ENCODE measurements at places on chromosomes 16 and 17. TPM values are rescaled to one million over a fixed set of nuclear protein-coding genes. Genes with fewer than 3 reads are reported as not detected.

DNA sequence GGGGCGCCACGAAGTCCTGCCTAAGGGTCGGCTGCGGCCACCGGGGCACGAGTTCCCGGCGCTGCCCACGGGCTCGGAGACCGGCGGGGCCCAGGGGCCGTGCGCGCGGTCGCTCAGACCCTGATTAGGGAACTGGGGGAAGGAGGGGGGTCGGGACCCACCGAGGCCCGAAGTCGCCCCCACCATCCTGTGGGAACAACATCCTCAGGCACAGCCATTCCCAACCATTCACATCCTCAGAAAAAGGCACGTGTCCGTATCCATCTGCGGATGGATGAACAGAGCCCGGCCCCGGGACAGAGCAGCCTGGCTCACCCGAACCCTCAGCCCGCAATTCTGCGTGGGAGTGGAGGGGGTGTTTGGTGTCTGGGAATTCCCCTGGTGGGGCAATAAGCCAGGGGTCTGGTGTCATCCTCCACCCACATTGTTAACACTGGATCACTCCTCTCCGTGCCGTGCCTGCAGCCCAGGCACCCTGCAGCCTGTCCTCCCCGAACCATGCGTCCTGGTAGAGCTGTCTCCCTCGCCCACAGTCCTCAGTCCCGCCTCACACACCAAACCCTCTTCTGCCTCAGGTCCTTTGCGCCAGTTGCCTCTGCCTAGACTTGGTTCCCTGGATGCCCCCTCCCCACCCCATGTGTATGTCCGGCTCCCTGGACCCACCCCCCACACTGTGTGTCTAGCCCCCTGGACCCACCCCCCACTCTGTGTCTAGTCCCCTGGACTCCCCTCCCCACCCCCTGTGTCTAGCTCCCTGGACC is 789 bp upstream of the CCDC57 start:
- DNase-seq, result peak; percentile 80

DNA sequence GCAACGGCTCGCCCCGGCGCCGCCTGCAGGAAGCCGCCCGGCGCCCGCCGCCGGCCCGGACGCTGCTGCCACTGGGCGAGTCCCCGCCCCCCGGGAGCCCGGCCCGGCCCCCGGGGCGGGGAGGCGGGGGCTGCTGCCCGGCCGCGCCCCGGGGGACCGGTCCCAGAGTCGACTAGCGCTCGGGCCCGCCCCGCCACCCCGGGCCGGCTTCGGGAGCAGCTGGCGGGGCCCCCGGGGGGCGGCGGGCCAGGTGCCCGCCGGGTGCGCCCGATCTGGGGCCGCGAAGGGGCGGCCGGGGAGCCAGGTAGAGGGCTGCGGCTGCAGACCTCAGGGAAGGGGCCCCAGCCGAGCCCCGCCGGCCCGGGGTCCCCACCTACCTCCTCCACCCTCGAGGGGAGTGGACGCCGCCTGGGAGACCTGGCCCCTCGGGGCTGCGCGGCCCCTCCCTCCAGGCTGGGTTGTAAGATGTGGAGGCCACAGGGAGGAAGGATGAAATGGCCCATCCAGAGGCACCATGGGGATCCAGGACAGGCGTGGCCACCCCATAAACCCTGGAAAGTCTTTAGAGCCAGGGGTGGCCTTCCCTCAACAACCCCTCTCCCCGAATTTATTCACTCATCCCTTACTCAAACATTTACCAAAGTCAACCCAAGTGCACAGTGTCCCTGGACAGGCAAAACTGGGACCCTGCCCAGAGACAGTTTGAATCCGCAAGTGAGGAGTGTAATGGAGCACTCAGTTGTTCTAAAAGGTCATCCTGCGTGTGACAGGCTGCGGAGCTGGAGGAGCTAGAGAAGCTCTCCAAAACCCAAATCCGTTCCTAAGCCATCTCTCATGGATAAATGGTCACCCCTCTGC is at the start of gene CDYL2:
Gene CDYL2 (minus strand): TSS at position 73 of the 858 bp plus-strand sequence. CDS start 425 bp downstream, outside the sequence.
- peak; percentile 28 for DNase-seq

GRCh38 chr17:58309918-58310259 is 18.7 kb downstream of the TSPOAP1 start:
- DNase-seq, result no peak

DNA sequence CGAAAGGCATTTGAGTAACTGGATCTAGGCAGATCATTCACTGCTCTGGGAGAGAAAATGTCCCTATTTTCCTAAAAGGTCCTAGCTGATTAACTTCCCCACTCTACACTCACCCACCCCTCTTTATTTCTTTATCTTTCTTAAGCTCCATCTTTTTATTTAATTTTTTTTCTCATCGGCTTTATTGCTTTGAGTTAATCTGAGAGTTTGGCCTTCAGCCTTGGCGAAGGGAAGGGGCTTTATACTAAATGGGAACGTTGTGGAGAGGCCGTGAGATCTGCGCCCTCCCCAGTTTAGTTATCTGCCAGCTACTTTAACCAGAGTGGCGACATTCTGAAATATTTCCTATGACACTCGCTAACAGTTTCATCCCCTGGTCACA is 882 bp upstream of the TOX3 start:
- DNase-seq, result no peak

GRCh38 chr16:71421911-71422310 is 19.9 kb downstream of the TLE7 start:
- DNase-seq, result peak; percentile 12

GRCh38 chr17:10628756-10629155 is 28.4 kb downstream of the MYH3 start:
- no peak for DNase-seq

DNA sequence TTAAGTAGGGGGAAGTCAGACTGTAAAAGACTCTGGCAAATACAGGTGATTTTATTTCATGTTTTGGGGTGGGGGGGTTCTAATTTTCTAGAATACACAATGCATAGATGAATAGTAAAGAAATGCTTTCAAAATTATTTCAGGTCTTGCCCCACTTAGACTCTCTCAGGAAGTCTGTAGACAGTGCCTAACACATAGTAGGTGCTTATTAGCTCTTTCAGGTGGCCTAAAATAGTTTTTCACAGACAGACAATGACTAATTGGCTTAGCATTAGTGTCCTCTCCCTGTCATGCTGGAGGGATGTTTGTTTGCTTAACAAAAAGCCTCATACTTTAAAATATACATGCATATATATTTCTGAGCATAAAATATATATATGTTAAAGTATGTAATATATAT is 366.0 kb downstream of the SOX9 start:
- DNase-seq, result no peak

GRCh38 chr16:4852221-4852872 is 5.1 kb downstream of the UBN1 start:
- peak; percentile 15 for DNase-seq

DNA sequence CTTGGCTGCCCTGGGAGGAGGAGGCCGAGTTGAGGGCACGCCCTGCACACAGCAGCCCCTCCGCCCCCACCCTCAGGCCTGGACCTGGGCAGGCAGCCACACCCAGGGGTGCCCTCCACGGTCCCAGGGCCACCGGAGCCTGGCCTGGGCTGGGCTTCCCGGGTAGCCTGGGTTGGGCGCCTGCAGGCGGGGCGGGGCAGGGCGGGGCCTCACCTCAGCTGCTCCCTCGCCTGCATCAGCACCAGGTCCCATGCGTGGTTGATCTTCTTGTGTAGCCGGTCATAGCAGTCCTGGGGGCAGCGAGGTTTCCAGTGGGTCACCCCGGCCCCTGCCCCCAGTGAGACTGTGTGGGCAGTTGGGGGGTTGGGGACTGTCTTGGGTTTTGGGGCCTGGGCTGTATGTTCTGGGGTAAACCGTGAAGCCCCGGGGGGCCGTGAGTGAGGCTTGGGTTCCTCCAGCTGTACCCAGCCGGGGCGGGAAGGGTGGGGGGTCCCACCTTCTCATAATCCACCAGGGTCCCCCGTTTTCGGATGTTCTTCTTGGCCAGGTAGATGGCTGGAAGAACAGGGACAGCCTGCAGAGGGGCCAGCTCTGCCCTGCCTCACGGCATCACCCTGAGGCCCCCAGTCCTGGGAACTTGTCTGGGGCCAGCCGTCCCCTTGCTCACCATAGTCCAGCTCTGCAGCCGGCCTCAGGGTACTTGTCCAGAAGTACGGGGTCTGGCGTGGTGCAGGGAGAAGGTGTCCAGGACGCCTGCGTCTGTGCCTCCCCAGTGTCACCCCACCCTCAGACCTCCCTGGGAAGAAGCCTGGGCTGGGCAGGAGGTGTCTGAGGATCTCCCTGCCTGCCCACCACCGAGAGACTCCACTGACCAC is 2.0 kb downstream of the RGS11 start:
- DNase-seq, result no peak

GRCh38 chr17:67246403-67246652 is 1.3 kb upstream of the HELZ start:
- DNase-seq, result no peak

- DNase-seq, result no peak
Measured at GRCh38 chr16:84143784-84144199, 1.2 kb downstream of the HSDL1 start.

DNA sequence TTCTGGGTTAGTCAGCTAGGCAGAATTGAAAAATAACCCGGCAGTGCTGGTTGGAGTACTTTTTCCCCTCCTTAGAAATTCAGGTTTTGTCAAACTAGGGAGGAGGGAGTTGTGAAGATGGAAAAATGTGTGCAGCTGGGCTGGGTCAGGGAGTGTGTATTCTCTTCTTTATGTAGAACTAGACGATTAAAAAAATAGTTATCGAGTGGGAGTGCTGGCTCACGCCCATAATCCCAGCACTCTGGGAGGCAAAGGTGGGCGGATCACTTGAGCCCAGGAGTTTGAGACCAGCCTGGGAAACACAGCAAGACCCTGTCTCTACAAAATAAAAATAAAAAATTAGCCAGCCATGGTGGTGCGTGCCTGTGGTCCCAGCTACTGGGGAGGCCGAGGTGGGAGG is 106.4 kb downstream of the GNAO1 start:
- no peak for DNase-seq

DNA sequence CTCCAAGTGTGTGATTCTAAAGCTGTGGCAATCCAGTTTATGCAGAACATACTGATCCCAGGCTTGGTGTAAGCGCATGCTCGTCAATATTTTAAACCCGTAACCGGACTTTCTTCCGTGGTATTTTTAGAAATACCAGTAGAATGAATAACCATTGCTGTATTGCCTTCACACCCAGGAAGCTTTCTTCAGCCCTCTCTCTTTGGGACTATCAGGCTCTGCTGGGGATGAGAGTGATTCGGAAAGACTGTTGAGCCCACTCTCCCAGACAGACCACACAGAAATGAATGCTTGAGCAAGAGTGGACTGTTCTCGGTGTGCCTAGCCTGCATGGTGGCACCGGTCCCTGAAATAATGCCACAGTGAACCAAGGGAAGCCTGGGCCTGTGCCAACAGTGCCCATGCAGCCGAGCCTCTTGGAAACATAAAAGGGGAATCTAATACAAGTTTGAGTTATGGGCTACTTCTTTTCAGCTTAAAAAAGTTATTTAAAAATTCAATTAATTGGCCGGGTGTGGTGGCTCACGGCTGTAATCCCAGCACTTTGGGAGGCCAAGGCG is 89.9 kb upstream of the ELAC2 start:
- no peak for DNase-seq

- no peak for DNase-seq
Measured at GRCh38 chr17:77935121-77935571, 23.4 kb upstream of the TNRC6C start.

- no peak for DNase-seq
Measured at GRCh38 chr17:1197781-1198490, 18.2 kb upstream of the ABR start.

CDH11 gene
- total RNA-seq, result 139 TPM
